HTR-8/SVneo (cell line): ENCODE measurements at places on chromosomes 4 and X.

- DNase-seq = no peak
These were observed 30.4 kb downstream of the CLDN22 start for GRCh38 chr4:183289688-183290087.

GRCh38 chr4:174604198-174604597 lies 81.9 kb upstream of the HPGD start:
- no peak for DNase-seq

GRCh38 chr4:54588404-54588803 lies 69.4 kb upstream of the KIT start:
- no peak for DNase-seq

- no peak for DNase-seq
These were observed 700.6 kb downstream of the TECRL start for GRCh38 chr4:63708661-63709060.

- DNase-seq = no peak
These were observed 27.9 kb downstream of the UGT2B4 start for GRCh38 chr4:69467797-69468196.

DNA sequence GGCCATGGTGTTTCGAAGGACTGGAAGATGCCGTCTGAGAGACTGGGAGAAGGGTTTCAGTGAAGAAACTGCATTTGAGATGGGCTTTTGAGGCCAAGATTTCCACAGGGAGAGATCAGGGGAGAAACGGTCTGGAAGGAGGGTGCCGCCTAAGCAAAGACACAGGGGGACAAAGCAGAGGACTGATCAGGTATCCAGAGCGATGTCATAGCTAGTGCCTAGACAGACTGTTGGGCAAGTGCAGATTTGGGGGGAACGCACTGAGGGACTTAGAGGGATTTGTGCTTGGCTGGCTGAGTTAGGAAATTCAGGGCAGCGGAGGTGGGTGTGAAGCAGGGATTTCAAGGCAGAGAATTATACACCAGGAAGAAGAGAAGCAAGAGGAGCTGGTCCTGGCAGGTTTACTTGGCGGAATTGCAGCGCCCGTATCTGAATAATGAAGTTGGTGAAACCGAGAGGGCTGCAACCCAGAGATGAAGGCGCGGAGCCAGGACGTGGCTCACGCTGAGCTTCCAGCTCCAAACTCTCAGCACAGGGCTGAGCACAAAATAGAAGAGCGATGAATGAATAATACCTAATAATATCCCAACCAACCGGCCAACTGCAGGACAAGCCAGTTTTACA lies 106.9 kb downstream of the MAML3 start:
- no peak for DNase-seq

- no peak for DNase-seq
These were observed 53.0 kb downstream of the ZFX start for GRCh38 chrX:24202465-24203031.

DNA sequence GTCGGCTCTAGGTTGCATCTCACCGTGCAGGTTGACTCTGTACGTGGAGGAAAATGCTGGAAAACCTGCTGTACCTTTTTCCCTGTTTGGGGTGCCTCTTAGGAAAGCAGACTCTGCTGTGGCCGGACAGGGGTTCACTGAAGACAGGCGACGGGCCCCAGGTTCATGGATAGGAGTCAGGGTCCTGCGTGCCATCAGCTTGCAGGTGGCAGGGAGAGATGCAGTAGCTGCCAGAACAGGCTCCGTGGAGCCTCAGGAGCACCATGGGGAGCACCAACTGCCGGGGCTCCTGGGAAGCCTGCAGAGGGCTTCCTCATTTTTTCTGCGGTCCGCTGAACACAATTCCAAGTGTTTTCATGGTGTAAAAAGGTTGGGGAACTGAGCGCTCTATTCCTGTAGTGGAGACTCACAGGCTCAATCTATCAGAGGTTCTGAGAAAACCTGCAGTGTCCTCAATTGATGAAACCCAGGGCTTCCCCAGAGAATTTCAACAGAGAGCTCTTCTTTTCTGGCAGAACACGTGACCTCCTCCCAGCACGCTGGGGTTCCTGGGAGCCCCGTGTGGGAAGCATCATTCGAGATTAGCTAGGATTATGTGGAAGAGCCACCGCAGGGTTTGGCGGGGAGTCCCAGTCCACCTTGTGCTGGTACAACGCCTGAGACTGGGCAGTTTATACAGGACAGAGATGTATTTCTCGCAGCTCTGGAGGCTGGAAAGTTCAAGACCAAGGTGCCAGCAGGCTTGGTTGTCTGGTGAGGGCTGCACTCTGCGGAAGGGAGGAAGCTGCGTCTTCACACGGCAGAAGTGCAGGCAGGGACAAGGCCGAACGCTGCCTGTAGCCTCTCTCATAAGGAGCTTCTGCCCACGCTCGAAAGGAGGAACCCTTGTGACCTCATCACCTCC lies 1.6 kb downstream of the HTRA3 start:
- no peak for DNase-seq

DNA sequence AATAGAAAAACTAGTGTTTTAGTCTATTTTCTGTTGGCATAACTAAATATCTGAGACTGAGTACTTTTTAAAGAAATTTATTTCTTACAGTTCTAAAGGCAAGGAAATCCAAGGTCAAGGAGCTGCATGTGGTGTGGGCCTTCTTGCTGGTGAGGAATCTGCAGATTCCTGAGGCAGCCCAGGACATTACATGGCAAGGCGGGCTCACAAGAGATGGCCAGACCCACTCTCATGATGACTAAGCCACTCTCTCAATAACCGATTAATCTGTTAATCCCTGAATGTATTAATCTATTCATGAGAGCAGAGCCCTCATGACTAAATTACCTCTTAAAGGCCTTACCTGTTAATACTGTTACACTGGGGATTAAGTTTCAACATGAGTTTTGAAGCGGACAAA lies 340.8 kb downstream of the GRXCR1 start:
- DNase-seq = no peak

GRCh38 chr4:30720021-30720660 lies at the start of gene PCDH7:
PCDH7 (plus strand) TSS chr4:30720369; CDS start chr4:30721423, 1,054 bp downstream.
- DNase-seq = peak; percentile 17

DNA sequence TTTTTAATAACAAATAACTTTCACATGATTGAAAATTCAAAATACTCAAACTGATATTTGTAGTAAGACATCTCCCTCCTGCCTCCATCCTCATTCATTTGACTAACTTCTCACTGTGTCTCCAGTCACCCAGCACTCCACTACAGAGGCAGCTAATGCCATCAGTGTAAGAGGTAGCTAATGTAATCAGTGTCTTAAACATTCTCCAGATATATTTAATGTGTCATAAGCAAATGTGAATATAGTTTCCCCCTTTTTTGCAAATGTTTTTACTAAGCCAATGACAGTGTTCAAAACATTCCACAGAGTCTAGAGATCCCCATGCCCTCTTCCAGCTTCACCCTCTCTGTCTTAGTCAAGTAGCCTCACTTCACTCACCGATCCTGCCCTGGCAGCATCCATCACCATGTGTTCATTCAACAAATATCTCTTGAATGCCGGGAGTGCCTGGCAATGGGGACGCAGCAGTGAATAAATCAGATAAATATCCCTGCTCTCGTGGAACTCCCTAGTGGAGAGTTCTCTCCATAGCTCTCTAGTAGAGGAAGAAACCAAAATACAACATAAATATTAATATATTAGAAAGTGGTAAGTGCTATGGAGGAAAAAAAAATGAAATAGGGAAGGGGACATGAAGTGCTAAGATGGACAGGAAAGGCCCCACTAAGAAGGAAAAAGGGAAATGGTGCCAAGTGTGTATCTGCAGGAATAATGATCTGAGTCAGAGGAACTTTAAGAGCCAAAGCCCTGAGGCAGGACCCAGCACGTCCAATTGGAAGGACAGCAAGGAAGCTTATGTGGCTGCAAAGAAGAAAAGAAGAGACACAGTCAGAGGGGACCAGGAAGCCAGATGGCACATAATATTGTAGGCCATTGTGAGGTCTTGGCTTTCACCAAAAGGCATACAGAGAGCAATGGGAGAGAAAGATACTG lies 18.7 kb downstream of the SCFD2 start:
- DNase-seq = peak; percentile 11

DNA sequence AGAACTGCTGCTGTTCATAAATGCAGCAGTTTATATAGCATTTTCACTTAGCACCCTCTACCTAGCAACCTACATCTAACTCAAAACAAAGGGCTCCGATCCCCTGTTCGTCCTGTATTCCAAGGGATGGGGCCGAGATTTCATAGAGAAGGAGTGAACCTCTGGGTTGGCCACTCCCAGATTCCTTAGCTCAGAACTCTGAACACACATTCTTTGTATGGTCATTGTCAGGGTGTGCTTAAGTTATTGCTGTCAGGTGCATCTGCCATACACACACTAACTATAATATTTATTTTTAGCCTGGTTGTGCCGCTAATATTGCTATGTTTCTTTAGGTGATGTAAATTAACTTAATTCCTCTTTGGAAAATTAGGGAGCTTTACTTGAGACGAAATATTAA lies 47.7 kb upstream of the AADAT start:
- no peak for DNase-seq

DNA sequence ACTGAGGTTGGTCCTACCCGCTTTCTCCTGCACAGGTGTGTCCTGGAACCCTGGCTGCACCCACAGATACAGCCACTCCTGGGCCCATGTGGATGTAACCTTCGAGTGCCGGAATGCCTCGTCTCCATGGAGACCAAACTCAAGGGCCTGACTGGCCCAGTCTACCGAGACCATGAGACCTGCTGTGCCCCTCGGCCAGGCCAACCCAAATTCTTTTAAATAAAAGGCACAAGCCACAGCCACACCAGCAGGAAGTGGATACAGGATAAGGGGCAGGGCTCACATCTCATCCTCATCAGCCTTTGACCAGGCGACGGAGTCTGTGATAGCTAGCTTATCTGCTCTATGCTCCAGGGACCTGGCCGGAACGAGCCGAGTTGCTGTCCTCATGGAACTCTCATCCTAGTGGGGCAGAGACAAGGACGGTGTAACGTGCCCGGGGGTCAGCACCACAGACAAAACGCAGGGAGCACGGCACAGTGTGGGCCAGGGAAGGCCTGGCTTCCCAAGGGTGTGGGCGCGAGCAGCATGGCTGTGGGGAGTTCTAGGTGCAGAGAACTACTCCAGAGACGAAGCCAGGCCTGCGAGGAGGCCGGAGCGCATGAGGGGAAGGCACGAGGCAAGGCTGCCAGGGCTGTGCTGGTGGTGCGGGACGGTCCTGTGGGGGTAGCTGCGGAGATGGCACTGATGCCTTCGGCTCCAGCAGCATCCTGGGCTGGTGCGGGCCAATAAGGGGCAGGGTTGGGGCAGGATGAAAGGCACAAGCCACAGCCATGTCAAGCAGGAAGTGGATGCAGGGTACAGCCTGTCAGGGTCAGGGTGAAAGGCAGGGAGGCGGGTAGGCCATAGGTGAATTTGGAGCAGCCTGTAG lies 22.7 kb downstream of the NOP14 start:
- no peak for DNase-seq

DNA sequence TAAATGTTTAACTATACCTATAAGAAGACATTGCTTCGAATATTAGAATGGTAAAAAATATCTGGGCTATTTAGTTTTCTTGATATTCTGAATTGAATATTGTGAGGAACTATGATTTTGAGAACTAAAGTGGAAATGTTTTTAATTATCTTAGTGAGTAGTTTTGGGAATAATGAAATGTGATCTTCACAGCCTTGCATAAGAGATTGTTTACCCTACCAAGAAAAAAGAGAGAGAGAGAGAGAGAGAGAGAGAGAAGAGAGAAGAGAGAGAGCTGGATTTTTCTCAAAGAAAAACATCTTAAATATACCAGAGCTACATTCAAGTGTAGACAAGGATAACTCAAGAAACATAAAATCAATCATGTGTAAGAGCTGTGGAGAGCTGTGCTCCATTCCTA lies 148.7 kb upstream of the MAD2L1 start:
- no peak for DNase-seq

DNA sequence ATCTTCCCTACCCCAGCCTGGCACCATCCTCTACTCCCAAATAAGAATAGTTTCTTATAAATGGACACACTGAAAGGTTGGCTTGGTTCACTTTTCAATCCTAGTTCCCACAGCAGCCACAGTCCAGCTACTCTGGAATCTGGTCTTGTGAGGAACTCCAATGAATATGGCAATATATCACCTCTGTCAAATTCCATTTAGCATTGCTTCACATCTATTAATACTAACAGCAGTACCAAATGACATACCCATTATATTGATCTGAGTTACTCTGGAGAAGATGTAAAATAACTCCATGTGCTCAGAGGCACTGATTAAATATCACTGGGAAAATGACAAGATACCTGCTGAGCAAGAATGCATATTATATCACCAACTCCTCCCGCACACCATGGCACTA lies 8.6 kb downstream of the OPHN1 start:
- DNase-seq = no peak

DNA sequence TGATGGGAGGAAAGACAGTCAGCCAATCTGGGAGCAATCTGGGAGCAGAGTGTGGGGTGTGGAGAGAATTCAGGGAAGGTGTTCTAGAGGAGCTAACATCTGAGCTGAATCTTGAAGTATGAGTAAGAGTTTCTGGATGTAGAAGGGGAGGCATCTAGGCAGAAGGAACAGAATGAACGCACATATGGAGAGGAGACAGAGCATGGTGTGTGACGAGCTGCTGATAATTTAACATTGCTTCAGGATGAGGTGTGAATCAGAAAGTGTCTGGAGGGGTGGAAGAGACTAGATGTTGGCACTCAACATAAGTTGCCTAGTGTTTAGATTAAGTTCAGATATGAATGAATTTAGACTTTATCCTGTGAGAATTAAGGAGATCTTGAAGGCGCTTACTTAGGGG lies 58.9 kb downstream of the CPE start:
- no peak for DNase-seq

DNA sequence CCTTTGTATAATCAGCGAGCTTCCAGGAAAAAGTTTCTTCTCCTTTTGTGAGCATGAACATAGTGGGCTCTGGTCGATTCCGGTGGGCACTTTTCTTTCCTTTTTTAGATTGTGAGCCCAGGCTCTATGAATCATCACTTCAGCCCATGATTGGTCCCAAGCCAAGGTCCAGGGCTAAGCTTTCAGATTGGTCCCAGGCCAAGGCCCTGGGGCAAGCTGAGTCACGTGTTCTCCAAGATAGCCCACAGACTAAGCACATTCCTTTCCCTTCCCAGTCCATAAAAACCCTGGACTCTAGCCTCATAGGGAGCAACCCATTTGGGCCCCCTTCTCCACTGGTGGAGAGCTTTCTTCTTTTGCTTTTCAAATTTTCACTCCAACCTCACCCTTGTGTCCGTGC lies 430.5 kb downstream of the NAP1L3 start:
- DNase-seq = no peak

- DNase-seq = no peak
These were observed 86.0 kb downstream of the WWC2 start for GRCh38 chr4:183185018-183185417.

GRCh38 chr4:7731437-7731836 lies 208.2 kb downstream of the AFAP1 start:
- DNase-seq = no peak
